ENCODE measurements at places on chromosomes 7 and 10. TPM values are rescaled to one million over a fixed set of nuclear protein-coding genes. Genes with fewer than 3 reads are reported as not detected.

DNA sequence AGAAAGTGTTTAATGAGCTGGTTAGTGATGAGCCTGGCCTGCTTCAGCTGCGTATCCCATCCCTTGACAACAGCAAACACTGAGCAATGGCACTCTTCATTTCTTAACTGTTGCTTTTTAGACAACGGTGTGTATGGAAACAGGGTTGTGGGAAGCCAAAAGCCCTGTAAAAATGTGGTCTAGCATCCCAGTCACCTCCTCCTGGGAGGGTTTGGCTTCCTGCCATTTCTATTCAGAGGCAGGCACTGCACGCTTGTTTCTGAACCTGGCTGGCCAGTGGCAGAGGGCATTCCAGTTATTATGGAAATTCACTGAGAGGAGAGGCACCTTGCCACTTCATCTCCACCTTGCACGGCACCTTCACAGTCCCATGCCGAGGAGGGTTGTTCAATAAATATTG lies 123.0 kb upstream of the ADARB2 start:
- DNase-seq: no peak

GRCh38 chr7:105778956-105779355 lies 97.4 kb downstream of the ATXN7L1 start:
- no peak for DNase-seq

DNA sequence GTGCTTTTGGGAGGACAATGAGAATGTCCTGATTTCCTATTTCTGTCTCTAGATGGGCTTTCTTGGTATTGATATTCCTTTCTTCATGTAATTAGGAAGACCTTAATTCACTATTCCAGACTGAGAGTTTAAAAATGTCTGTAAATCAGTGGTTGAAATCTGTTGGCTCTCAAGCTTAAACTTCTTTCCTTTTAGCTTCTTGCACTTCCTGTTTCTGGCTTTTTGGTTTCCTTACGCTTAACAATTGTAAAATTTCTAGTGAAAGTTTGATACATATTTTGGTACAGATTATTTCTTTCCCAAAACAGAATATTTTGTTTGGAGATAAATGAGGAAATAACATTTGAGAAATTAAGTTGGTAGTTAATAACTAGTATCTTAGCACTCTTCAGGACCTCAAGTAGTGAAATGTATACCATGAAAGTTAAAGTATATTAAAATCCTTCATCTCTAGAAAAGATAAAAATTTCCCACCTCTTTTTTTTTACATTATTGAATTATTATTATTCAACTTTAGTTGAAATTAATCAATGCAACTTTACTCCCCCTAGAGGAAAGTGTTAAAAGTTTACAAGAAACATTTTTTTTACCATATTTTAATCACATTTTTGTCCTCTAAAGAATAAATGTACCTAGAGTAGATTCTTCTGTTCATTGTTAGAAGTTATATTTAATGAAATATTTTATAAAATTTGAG lies 137.2 kb downstream of the PHTF2 start:
- no peak for DNase-seq

DNA sequence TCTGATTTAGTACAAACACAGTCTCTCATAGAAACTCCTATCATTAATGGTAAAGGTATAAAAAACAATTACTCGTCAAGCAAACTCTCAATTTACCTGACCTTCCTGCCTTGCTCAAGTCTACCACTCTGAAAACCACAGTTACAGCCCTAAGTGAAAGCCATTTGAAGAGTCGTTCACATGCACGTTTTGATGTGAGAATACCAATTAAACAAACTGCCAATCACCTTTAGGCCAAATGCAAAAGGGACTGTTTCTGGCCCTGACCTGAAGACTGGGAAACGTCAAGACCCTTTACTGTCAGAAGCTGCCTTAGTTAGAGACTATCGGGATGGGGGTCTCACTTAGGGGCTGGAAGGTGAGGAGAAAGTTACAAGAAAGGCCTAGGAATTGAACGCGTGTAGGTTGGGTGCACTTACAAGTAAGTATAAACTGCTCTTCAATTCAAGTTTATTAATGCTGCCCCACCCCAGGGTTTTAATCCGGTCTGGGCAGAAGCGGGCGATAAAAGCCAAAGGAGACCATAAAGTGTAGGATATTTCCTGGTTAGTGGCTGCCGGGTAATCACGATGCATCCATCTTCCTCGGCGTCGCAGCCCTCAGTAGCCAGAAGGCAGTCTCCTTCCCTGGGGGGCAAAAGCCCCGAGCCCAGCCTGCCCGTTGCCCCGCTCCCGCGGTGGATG lies 935 bp downstream of the TM9SF3 start:
- no peak for DNase-seq

GRCh38 chr10:7545261-7545660 lies 121.5 kb downstream of the ITIH5 start:
- no peak for DNase-seq

GRCh38 chr10:36462194-36462593 lies 663.2 kb upstream of the ANKRD30A start:
- no peak for DNase-seq

- DNase-seq: no peak
These were observed 26.8 kb upstream of the CYP2C8 start for GRCh38 chr10:95096143-95096542.

- DNase-seq: peak; percentile 81
These were observed 470.0 kb downstream of the SUGCT start for GRCh38 chr7:40604601-40605438.

DNA sequence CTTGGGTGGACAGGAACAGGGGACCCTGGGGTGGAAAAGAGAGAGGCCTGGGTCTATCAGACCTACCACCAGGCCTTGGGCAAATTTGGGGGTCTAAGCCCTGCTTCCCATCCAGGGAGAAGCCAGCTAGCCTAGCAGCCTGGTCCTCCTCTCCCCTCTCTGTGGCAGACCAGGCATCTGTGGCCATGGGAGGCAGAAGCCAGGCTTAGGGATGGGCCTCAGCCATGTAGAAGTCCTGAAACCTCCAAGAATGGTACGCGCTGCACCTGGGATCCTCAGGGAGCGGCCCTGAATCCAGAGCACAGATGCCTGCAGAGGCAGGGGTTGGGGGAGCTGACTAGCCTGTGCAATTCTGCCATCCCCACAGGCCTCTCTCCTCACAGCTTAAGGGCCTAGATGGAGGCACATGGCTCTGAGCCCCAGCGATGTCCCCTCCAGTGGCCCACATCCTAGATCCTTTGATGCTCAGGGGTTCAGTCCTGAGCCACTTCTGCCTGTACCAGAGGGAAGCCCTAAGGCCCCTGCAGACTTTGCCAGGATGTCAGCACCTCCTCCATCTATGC lies 21.2 kb downstream of the GRID1 start:
- DNase-seq: peak; percentile 40

GRCh38 chr10:4013651-4014121 lies 228.7 kb upstream of the KLF6 start:
- DNase-seq: no peak

DNA sequence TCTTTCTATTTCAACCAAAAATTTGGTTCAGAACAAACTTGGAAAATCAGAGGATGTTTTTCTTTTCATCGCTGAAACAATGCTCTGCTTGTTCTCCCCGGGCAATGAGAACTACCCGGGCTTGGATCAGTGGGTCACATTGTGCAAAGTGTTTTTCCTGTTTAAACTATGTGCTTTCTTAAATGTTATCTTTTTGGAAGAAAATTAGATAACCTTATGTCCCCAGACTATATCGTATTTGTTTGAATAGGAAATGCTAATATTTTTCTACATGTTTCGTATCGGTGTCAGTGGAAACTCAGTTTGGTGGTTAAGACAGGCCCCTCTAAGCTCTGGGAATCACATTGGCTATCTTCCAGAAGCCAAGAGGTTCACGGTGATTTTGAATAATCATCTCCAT lies 319.5 kb upstream of the NFE2L3 start:
- DNase-seq: no peak

DNA sequence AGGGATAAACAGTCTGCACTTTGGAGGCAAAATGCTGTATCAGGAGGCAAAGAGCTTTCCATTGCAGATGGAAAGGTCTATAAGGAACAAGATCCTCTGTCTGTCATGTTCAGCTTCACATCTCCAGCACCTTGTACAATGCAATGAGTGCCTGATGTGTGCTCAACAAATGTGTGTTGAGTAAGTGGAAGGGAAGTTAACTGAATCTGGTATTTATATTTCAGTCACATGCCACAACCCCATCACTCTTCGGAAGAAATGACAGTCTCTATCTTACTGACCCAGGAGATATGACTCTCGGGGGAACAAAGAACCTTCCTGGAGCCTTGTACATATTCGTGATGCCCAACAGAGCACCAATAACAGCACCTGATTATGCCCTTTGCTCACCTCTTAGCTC lies 20.0 kb upstream of the DNAJC1 start:
- DNase-seq: no peak

- no peak for DNase-seq
These were observed 114.5 kb downstream of the TMEM130 start for GRCh38 chr7:98755138-98755898.

DNA sequence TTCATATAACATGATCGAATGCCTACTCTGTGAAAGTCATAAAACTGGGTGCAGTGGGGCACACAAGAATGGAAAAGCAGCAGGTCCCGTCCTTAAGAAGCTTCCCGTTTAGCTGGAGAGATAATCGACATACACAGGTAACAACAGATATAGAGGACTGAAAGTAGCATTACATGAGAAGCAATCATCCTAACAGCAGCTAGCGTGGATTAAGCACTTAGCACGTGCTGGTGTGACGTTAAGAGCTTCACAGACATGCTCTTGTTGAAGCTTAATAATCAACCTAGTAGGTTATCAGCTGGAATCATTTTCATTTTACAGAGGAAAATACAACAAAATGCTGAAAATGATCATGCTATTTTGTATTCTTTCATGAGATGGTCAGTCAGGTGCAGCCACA lies 184.8 kb downstream of the GPAM start:
- no peak for DNase-seq

- no peak for DNase-seq
These were observed 21.7 kb downstream of the RSU1 start for GRCh38 chr10:16795410-16796073.

DNA sequence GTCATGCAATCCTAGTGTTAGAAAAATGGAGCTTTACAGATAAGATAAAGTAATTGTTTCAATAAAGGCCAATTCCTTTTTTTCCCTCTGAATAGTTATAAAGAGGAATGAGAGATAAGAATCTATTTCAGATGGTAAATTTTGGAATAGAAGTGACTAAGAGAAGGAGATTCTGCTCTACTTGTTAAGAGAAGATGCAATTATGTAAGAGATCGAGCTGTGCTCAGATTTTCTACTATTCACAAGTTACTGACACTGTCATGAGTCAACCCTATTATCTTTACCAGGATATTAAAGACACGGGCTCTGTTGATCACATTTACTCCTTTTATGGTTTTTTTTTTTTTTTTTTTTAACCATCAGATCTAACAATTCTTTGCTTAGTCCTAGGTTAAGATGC lies 511.3 kb downstream of the ARL4A start:
- no peak for DNase-seq

DNA sequence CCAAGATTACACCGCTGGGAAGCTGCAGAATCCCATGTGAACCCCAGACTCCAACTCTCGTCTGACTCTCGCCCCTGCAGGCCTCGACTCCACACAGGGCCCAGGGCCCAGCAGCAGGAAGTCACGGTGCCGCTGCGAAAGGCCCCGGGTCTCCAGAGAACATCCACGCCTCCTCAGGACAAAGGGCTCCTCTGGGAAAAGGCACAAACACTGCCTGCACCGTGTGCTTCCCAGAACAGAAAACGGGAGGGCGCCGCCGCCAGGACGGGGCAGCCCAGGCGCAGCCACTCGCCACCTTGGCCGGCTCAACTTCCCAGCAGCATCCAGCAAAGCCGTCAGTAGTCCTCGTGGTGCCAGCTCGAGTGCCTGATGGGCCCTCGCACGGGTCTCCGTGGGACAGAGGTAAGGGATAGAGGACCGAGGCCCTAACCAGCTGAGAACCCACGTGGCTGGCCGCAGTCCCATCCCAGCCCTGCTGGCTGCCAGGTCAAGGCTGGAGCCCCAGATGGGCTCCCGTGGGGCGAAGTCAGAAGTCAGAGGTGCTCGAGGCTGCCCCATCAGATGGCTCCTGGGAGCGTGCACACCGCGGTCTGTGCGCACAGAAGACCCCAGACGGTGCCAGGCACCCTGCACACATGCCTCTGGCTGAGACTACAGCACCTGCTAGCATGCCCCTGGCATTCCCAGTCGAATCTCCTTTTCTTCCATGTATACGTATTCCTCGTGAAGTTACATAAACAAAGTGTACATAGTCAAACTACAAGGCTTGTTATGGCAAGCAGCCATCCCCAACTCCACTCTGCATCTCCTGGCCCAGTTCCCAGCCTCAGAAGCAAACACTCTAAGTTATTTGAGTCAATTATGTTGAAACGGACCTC lies 60.2 kb downstream of the MAD1L1 start:
- DNase-seq: peak; percentile 77

GRCh38 chr7:50359258-50359994 lies 54.9 kb downstream of the IKZF1 start:
- DNase-seq: no peak

- DNase-seq: peak; percentile 79
These were observed 524 bp upstream of the PRXL2A start for GRCh38 chr10:80407812-80408241.

DNA sequence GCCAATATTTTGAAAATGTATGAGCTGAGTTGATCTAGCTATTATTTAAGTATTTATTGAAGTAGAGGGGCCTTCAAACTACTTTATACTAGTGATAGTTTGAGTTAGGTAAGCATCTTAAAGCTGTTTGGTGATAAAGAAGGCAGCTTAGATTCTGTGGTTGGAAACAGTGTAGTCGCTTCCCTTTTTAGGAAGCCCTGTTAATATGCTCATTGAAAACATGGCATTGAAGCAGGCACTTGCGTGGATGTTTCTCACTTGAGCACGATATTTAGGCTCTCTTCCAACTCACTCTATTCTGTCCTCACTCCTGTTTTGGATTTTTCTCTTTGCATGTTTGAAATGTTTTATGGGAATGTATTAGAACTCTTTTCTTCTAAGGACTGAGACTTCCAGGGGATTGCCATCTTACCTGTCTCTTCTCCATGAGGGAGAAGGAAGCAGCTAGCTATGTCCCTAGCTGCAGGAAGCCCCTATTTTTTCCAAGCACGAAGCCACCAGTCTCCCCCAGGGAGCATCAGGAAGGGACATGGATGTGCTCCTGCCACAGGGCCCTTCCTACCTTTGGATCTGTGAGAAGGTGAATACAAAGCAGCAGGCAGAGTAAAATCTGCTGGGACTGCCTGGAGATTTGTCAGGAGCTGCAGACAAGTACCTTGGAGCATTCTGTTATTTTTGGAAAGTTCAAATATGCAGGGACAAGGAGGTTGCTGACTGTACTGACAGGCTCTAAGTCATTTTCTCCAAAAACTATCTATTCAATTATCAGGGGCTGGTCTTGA lies 22.0 kb upstream of the BMPR1A start:
- no peak for DNase-seq

The APBB1IP gene
- 19.2 TPM for total RNA-seq

The SVIL gene
- 106 TPM for total RNA-seq

The CAMK2B gene
- 0.17 TPM for total RNA-seq
